Stimulated activated CD8-positive, alpha-beta memory T cell treated with anti-CD3 and anti-CD28 coated beads, Interleukin-4, amount 100 ng/mL, for 4 hours (primary cell): ENCODE measurements at places on chromosomes 5 and 9.

GRCh38 chr9:37218800-37219425 lies 98.5 kb downstream of the ZCCHC7 start:
- no peak for DNase-seq

- DNase-seq, result no peak
Measured at GRCh38 chr5:72602696-72603685, 95.8 kb upstream of the ZNF366 start.

DNA sequence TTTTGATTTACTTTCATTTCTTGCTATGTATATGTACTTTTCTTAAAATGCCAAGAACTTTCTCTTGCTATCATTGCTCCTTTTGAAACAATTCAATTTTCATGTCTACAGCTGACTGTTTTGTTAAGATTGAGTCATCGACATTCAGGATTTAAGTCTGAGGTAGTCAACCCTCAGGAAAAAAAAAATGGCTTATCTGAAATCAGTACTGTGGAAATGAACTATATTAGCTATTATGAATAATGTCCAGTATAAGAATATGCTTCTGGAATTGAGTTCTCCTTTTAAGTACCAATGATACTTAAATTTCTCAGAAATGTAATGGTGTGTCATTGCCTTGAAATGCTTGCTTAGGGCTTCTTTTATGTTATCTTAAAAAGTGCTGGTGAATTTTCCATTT lies 37.9 kb downstream of the TNFAIP8 start:
- no peak for DNase-seq

- no peak for DNase-seq
Measured at GRCh38 chr9:77807281-77807683, 159.2 kb upstream of the GNA14 start.

GRCh38 chr9:127096208-127096607 lies 26.2 kb downstream of the ANGPTL2 start:
- DNase-seq, result no peak

DNA sequence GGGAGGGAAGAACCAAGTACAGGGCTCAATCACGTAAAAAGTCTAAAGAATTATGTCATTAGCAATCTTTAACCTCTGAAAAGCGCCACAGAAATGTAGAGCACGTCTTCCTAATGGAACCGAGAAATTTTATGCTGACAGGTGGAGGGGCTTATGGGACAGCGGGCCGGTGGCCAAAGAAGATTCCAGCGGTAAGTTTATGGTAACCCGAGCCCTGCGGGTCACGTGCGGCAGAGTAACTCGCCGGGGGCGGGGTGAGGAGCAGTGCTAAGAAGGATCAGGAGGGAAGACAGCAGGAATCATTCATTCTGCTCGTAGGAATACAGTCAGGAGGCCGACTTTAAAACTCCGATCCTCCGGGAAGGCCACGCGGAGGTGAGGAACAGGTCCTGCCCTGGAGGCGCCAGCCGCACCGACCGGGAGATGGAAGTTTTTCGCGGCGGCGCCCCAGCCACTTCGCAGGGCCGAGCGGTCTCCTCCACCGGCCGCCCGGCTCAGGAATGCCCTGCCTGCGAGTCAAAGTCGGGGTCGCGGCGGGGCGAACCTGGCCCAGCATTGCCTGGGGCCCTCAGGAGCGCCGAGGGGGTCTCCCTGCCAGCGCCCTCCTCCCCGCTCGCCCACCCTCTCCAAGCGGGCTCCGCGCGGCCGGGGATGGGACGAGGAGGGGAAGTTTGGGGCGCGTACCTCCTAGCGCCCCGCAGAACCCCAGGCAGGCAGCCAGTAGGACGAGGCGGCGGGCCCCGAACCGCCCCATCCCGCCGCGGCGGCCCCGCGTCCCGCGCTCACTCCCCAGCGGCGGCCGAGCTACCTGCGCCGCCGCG lies 101.8 kb downstream of the ESM1 start:
- no peak for DNase-seq

DNA sequence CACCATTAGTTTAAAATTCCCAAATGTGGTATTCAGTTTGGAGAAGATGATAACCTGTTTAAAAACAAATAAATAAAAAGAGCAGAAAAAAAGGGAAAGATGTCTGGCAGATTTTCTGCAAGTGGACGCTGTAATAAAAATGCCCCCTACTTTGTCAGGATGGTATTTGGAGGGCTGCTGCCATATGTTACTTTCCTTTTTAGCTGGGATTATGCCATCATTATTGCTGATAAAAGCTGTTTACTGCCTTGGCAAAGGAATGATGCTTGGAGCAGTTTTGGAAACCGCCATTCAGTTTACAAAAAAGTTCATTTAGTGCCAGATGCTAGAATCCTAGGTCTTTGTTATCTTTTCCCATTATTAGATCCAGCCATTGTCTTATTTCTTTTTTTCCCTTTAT lies 104.8 kb downstream of the PBX3 start:
- no peak for DNase-seq

GRCh38 chr5:52830650-52831049 lies 42.9 kb downstream of the ITGA1 start:
- DNase-seq, result no peak

DNA sequence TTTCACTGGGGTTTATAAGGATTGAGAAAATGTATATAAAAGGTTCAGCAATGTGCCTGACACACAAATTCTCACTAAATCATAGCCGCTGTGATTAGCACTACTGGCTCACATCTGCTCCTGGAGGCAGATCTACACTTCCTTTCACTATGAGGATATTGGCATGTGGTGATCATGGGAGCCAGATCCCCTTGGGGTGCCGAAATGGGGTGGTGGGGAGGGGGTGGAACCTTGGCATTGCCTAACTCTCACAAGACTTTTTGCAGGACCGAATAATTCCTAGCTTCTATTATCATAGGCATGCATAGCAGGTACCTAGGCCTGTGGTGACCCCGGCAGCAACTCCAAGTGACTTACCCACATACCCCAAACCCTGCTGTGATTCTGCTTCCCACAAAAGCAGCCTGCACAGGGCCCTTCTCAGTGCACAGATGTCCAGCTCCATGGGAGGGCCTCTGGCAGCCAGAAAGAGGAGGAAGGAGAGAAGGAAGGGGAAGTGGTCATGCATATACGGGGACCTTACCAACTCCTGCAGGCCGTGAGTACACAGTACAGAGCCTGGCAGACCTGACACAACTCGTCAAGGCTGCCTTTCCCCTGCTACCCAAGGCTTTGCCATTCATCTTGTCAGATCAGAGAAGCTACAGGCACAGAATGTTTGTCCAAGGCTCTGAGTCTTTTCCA lies 61.3 kb upstream of the IQGAP2 start:
- DNase-seq, result no peak

- no peak for DNase-seq
Measured at GRCh38 chr5:33258553-33258952, 182.2 kb upstream of the TARS1 start.

DNA sequence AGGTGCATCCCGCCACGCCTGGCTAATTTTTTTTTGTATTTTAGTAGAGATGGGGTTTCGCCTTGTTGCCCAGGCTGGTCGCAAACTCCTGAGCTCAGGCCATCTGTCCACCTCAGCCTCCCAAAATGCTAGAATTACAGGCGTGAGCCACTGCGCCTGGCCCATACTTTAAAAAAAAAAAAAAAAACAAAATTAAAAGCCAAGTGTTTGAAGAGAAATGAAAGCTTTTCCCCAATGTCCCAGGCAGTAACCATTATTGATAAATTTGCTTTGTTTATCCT lies 9.5 kb downstream of the PRRC2B start:
- no peak for DNase-seq

- DNase-seq, result no peak
Measured at GRCh38 chr9:115084709-115085108, 33.2 kb downstream of the TNC start.

DNA sequence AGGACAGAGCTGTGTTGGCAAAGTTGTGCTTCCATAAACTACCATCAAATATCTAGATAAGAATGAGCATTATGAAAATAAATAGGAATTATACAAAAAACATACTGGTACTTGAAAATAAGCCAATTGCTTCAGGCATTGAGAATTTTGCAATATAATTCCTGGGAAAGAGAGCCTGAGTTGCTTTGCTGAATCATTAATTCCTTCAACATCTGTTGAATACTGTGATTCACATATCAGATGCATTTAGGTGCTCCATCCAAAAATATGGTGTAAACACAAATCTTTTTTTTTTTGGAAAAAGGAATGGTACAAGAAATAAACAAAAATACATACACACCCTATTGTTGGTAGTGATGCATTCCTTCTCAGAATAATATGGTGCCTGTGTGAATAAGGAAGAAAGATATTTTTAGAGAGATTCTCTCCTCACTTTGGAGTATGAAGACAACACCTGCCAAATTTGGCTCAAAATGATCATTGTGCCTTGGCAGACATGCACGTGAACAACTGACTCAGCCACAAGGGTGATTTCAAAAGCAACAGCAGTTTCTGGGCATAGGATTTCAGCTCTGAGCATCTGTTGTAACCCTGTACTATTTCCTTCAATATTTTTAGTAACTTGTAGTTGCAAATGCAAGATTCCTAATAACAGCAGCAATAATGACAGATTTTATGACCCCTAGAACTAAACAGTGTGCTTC lies 96.7 kb downstream of the CAVIN4 start:
- no peak for DNase-seq

GRCh38 chr5:175859422-175859821 lies 12.0 kb upstream of the CPLX2 start:
- no peak for DNase-seq

DNA sequence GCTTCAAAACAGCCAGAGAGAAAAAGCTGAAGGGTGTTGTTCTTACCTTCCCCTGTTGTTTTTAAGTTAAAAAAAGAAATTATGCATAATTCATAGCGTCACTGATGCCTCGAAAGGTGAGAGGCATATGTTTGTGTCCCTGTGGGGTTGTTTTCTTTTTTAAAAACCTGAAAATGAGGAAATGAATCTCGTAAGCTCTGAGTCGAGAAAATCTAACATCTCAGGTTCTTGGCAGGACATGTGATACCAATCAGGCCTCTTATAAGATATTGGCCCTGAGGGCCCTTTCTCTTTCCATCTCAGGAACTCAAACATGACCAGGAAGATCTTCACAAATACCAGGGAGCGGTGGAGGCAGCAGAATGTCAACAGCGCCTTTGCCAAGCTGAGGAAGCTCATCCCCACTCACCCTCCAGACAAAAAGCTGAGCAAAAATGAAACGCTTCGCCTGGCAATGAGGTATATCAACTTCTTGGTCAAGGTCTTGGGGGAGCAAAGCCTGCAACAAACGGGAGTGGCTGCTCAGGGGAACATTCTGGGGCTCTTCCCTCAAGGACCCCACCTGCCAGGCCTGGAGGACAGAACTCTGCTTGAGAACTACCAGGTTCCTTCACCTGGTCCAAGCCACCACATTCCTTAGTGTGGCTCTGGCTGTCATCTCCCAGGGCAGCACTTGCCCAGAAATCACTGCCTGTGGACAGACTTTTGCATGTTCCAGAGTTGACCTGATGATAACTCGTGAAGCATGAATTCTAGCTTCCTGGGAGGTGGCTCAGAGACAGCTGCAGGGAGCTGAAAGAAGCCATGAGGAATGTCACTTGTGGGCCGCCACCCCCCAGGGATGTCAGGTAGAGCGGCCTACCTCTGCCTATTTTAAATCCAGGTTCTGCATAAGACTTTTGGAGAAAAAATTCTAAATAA lies at the start of gene TAL2:
TSS of gene TAL2 (plus strand) at position 274 of the 921 bp plus-strand sequence. CDS start at position 314, 40 bp downstream.
- DNase-seq, result no peak

DNA sequence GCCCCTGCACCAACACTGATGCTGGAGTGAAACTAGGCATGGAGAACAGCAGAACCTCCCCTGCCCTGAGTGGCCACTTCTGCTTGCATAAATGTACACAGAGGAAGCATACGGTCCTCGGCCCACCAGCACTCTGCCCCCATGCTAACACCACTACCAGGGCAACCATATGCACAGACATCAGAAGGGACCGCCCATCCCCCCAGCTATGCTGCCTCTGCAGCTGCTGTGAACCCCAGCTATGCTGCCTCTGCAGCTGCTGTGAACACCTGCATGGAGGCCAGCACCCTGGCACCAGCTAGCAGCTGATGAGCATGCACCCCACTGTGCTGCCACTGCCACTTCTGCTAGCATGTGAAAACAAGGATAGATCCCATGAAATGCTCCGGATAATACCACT lies 250.3 kb downstream of the TUSC1 start:
- DNase-seq, result no peak

DNA sequence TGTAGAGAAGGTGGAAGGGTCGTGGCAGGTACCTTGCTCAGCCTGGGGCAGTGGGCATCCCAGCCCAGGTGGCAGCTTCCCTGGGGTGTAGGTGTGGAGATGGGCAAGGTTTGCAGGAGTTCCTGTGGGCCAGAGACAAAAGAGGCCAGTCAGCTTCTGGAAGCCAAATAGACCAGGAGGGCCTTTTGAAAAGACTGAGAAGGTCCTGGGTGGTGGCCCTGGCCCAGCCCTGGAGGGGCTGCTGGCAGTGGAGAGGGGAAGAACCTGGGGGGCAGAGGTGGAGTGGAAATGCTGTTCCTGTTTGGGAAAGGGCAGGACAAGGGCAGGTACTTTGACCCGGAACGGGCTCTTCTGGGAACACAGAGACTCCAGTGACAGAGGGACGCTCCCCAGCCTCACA lies 7.0 kb upstream of the IL3 start:
- DNase-seq, result no peak

DNA sequence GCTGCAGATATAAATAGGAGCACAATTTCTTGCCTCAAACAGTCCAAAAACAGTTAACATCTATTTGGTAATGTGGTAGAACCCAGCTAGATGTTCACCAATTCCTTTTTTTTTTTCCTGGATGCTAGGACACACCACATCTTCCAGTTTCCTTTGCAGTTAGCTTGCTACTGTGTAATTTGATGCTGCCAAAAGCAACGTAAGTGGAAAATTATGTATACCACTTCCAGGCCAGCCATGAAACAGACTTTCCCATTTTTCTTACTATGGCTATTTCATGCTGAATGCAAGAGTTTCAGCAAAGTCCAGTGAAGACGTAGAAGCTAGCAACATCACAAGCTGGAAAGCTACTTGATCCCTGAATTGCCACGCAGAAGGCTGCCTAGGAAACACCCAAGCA lies 667.2 kb downstream of the TLE1 start:
- DNase-seq, result no peak

GRCh38 chr9:111952559-111952958 lies 55.9 kb downstream of the UGCG start:
- no peak for DNase-seq

- no peak for DNase-seq
Measured at GRCh38 chr9:133772581-133772980, 34.4 kb upstream of the SARDH start.

GRCh38 chr5:113367586-113367985 lies 67.2 kb downstream of the TSSK1B start:
- no peak for DNase-seq

DNA sequence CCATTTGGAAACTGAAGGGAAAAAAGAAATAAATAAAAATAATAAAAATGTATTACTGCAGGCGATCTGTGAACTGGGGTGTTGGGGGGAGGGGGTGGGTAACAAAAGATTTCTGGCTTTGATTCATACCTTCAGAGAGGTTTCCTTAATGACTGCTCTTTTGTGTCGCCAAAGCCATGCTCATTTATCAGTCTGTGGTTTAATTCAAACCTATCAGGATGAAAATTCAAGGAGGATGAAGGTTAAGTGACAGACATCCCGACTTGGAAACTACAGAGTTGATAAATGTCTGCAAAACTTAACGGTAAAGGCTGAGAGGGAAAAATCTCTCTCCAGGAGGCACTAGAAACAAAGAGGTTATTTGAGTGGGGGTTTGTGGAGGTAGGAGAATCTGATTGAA lies 278.2 kb downstream of the PSAT1 start:
- no peak for DNase-seq

GRCh38 chr9:117860849-117861248 lies 156.6 kb downstream of the TLR4 start:
- no peak for DNase-seq
